Adipocyte (in vitro differentiated cells): ENCODE measurements at places on chromosomes 7 and 10.

- peak; percentile 81 for DNase-seq
Observed at GRCh38 chr10:103416436-103417147, 20.2 kb downstream of the PDCD11 start.

GRCh38 chr10:69241575-69241974 lies 21.4 kb downstream of the HKDC1 start:
- no peak for DNase-seq

- DNase-seq = peak; percentile 75
Observed at GRCh38 chr10:4767033-4767814, 58.8 kb upstream of the AKR1E2 start.

DNA sequence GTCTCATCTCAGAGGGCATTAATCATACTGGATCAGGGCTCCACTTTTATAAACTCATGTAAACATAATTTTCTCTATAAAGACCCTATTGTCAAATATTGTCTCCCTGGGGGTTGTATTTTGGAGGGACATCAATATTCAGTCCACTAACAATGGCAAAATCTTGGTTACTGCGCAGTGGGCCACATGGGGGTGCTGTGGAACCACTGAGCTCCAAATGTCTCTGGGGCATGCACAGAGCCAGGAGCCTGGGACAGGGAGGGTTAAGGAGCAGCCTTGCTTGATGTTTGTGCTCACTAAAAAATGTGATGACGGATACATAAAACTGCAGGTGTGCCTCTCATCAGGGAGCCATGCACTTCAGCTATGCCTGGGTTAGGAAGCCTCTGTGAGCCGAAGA lies 62.1 kb upstream of the PRSS58 start:
- no peak for DNase-seq

DNA sequence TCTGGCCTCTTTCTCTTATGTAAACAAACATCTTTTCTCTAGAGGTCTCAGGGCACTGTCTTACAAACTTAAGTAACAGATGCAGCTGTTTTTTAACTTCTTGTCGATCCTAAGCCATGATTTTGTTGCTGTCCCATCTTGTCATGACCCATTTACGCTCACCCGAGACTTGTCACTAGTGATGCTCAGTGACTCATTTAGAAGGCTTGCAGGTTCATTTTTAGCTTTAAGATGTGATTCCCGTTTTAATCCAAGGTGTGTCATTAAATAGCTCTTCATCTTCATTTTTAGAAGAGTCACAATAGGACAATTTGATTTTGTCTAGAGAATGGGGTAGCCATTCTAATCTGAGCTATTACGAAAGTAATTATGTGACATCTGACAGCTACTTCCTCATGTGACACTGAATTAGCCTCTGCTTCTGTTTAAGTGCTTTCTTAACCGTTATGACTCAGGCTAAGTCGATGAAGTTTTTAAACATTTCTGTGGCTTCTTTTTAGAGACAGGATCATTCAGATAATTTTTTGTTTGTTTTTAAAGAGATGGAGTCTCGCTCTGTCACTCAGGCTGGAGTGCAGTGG lies 42.7 kb downstream of the SPDYE5 start:
- DNase-seq = peak; percentile 61

GRCh38 chr10:110754375-110755105 lies 110.4 kb downstream of the RBM20 start:
- no peak for DNase-seq

DNA sequence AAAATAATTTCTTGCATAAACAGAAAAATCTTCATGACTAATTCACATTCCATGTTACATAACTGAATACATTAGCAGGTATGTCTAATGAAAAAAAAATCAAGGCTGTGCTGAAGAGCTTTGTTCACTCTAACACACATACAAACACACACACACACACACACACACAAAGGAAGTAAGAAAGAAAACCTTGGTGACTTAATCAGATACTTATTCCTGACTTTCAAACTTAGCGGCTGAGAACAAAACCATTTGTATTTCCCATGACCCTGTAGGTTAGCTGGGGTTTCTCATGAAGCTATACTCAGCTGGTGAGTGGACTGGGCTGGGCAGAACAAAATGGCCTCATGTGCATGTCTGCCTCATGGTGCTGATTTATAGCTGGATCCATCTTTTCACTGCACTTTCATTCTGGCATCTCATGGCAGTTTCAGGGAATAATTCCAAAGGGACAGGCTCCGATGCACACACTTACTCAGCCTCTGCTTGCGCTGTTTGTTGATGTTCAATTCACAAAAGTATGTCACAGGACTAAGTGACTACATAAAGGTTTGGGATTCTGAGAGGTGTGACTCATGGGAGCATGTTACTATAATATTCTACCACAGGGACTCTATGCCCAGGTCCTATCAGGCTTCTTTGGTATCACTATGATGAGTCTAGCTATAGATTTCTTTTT lies 161.2 kb downstream of the PCLO start:
- DNase-seq = no peak

- no peak for DNase-seq
Observed at GRCh38 chr10:1384026-1384425, 327.8 kb downstream of the WDR37 start.

DNA sequence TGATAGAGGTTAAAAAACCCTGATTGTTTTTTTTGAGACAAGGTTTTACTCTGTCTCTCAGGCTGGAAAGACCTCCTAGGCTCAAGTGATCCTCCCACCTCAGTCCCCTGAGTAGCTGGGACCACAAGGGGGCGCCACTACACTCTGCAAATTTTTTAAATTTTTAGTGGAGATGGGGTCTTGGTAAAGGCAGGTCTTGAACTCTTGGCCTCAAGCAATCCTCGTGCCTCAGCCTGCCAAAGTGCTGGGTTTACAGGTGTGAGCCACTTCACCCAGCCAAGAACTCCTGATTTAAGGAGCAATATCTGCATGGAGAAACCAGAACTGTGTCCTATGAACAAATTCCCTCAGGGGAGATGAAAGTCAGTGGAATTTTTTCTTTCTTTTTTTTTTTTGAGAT lies 7.3 kb upstream of the KLHDC10 start:
- peak; percentile 68 for DNase-seq

- DNase-seq = no peak
Observed at GRCh38 chr7:5296015-5296610, 13.4 kb downstream of the SLC29A4 start.

DNA sequence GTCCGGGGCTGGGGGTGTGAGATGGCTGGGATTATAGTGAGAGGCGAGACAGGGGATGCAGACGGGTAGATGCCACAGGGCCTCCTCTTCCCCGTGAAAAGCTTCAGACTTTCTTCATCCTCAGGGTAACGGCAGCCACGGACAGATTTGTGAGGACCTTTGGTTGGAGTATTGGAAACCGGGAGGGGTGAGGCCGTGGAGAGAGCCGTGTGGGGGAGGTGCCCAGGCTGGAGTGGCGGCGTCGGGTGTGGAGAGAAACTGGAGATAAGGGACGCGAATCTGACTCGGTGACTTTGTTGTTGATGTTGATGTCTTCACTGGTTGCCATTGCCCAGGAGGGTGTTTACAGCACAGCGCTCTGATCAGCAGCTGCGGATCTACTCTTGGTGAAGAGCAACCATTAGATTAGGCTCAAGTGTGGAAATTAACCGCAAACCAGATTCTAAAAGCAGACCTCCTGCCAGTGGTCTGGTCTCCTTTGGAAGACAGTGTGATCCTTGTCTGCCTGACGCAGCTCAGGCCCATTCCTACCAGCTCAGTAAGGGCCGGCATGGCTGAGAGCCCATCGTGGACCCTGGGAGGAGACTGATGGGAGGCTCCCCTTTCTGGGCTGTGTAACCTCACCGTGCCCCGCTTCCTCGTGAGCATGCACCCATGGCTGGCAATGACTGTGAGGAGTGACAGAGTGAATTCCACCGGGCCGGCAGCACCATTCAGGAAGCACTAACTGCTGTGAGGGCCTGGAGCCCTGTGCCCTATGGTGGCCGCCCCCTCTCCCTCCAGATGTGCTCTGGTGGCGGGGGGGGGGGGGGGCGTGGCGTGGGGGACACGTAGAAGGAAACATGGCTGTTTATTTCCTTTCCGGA lies 90.3 kb downstream of the INPP5A start:
- peak; percentile 50 for DNase-seq

DNA sequence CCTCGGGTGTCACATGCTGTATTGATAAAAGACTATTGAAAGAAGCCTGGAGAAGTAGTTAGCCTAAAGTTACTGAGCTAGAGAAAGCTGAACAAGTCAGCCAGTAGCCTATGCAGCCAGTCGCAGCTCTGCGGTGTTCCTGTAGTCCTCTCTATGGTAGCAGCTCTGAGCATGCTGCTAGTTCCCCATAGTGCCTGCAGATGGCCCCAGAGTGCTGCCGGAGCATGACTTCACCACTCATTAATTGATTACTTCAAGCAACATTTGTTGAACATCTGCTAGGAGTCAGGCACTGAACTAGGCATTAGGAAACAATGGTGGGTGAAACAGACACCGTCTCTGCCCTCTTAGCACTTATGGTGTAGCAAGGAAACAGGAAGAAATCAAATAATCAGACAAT lies 422.7 kb downstream of the SORCS3 start:
- no peak for DNase-seq

- no peak for DNase-seq
Observed at GRCh38 chr10:13759168-13759567, 172.4 kb downstream of the PRPF18 start.

- DNase-seq = peak; percentile 95
Observed at GRCh38 chr10:15088428-15089261, at the start of gene ACBD7. TSS of gene ACBD7 (minus strand) at chr10:15088776. CDS start at chr10:15088728, 48 bp downstream.

DNA sequence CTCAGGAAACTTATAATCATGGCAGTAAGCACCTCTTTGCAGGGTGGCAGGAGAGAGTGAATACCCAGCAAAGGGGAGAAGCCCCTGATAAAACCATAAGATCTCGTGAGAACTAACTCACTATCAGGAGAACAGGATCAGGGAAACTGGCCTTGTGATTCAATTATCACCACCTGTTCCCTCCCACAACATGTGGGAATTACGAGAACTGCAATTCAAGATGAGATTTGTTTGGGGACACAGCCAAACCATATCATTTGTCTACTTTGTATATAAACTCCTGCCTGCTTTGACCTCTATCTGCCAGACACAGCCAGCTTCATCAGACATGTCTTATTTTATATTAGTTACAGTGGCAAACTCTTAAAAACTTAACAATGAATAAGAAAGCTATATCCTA lies 50.4 kb downstream of the ARMC3 start:
- DNase-seq = no peak

GRCh38 chr10:3935933-3936359 lies 150.9 kb upstream of the KLF6 start:
- peak; percentile 39 for DNase-seq

- no peak for DNase-seq
Observed at GRCh38 chr10:1358860-1359625, 302.9 kb downstream of the WDR37 start.
